ENCODE measurements at places on chromosomes 12 and 14.
A peak's percentile ranks its signal among the peaks of the same experiment; 100 is the strongest.

GRCh38 chr12:2609020-2609419 lies 185.8 kb upstream of the FKBP4 start:
- no peak for DNase-seq

DNA sequence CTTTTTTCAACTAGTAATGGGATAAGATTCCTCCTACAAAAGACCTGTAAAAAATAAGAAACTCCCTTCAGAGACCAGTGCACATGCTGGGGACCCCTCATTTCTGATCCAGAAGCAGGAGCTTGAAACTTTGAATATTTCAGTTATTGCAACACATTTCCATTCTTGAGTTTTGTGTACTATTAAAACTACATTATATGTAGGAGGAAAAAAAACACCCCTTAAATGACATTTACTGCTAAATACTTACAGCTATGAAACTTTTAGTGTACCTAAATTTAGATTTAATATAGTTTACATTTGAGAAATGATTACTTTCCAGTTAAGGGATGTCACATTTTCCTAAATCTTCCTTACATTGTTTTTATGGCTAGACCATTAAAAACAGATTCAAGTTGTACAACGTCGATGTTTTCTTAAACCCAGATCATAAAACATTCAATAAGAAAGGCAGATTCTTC lies 4.1 kb downstream of the LRIG3 start:
- no peak for DNase-seq

DNA sequence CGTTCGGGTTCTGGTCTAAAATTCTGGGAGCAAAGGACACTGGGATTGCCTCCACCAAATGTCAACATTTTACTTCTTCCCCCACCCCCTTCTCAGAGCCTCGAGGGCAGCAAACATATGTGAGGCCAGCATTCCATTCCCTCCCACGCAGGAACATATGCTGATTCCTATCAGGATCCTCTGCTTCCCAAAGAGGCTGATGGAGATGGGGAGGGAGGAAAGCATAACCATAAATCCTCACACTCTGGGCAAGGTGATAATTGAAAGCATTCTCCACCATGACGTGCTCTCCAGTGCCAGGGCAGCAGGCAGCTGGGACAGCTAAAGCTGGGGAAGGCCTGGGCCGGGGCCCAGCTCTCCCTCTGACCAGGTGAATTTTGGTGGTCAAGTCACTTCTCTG lies 395.0 kb downstream of the ZFP36L1 start:
- DNase-seq = peak; percentile 41

- no peak for DNase-seq
Measured at GRCh38 chr14:95440496-95440895, 76.0 kb downstream of the SYNE3 start.

GRCh38 chr12:2171672-2172426 lies 119.1 kb downstream of the CACNA1C start:
- no peak for DNase-seq

- DNase-seq = peak; percentile 61
Measured at GRCh38 chr12:95548539-95549391, 2.5 kb downstream of the USP44 start.

DNA sequence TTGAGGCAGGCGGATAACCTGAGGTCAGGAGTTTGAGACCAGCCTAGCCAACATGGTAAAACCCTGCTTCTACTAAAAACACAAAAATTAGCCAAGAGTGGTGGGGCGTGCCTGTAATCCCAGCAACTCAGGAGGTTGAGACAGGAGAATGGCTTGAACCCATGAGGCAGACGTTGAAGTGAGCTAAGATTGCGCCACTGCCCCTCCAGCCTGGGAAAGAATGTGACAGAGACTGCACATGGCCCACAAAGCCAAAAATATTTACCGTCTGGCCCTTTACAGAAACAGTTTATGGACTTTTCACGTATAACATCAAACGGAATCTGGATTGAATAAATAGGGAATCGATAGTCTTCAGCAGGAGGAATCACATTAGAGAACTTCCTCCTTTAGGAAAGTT lies 3.5 kb downstream of the RSRC2 start:
- DNase-seq = no peak

- DNase-seq = no peak
Measured at GRCh38 chr12:108253540-108253939, 85.6 kb downstream of the CMKLR1 start.

DNA sequence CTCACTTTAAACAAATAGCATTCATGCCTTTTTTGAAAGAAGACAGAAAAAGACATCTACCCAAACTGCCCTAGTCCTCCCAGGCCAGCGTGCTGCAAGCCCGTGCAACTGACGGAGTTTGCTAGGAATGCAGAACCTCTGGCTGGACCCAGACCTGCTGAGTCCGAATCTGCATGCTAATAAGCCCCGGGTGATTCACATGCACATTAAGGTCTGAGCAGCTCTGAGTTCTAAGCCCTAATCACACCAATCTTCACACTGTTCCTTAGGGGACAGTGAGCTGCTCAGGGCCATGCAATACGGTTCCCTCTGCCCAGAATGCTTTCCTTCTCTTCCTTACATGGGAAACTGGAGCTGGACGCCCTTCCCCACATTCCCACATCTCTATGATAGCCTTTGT lies 25.2 kb downstream of the HAL start:
- DNase-seq = peak; percentile 25

DNA sequence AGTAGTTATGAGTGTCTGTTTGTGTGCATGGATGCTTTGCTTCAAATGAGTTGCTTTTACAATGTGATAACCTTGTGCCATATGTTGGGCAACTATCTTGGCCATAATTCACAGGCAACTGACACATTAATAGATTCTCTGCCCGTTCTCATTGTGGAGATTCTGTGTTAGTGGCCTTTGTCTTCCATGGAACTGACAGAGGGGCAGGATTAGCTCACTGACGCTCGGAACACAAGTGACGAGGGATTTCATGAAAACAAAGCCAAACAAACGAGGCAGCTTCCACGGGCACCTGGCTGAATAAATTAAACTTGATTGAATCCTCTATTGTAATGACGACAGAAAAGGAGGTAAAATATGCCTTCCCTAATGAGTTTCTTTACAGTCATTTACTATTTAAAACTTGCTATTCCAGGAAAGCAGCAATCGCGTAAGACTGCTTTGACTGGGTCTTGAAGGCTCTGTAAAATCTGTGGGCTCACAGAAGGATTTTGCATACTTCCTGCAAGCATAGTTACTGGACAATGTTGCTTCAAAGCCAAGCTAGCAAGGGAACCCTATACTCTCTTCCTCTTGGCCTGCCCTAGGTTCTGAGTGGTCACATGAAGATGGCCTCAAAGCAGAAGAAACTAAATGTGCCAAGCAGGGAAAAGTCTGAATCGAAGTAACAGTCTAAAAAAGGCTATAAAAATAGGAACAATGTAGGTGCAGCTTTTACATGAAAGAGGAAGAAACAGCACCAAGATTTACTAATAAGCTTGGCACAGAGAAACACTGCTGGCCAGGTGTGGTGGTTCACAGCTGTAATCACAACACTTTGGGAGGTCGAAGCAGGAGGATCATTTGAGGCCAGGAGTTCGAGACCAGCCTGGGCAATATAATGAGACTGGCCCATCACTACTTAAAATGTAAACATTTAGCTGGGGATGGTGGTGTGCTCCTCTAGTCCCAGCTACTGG lies 28.1 kb upstream of the SINHCAF start:
- no peak for DNase-seq

- DNase-seq = no peak
Measured at GRCh38 chr12:44889926-44890325, 13.8 kb upstream of the NELL2 start.

DNA sequence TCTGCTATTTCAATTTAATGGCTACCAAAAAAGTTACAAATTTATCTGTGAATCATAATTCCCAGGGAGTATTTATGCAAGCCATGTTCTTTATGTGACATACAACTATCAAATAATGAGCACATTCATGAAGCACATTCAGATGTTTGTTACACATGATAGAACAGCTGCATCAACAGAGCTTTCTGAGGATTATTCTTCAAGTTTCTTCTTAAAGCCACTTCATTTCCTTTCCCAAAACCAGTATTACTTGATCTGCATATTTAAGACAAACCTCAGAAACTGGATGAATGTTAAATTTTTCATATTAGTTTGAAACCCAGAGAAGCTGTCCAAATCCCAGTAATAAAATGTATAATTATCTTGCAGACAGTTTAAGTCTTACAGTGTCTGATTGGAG lies 73.6 kb upstream of the SOX5 start:
- no peak for DNase-seq

- peak; percentile 94 for DNase-seq
Measured at GRCh38 chr14:92951912-92952471, 29.0 kb downstream of the CHGA start.

GRCh38 chr14:60093080-60093479 lies 1.4 kb downstream of the PCNX4 start:
- DNase-seq = no peak

- no peak for DNase-seq
Measured at GRCh38 chr12:57330992-57331391, 80.0 kb upstream of the STAC3 start.

GRCh38 chr12:29103539-29103974 lies 45.5 kb upstream of the FAR2 start:
- no peak for DNase-seq

- DNase-seq = no peak
Measured at GRCh38 chr14:83826838-83827237, 1703.1 kb upstream of the FLRT2 start.

- peak; percentile 59 for DNase-seq
Measured at GRCh38 chr14:102805371-102805891, 28.2 kb downstream of the TRAF3 start.

GRCh38 chr14:99062772-99063418 lies 209.1 kb downstream of the BCL11B start:
- DNase-seq = no peak

DNA sequence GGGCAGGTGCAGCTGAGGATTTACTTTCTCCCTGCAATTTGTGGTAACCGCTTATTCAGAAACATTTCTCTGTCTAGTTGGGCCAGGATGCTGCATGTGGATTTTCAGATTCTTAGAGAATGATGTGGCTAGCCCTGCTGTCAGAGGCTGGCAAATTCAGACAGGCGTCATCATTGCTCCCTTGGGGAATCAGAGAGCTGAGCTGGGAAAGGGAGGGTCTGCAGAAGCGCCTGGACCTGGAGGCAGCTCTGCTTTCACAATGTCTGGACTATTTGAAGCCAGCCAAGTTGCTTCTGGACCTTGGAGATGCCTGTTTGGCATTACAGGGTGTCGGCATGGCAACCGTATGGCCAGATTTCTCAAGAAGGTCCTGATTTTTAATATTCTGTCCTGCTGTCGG lies 3.4 kb downstream of the GALNT16 start:
- DNase-seq = peak; percentile 95

- DNase-seq = no peak
Measured at GRCh38 chr12:103929784-103930033, 501 bp upstream of the HSP90B1 start.

DNA sequence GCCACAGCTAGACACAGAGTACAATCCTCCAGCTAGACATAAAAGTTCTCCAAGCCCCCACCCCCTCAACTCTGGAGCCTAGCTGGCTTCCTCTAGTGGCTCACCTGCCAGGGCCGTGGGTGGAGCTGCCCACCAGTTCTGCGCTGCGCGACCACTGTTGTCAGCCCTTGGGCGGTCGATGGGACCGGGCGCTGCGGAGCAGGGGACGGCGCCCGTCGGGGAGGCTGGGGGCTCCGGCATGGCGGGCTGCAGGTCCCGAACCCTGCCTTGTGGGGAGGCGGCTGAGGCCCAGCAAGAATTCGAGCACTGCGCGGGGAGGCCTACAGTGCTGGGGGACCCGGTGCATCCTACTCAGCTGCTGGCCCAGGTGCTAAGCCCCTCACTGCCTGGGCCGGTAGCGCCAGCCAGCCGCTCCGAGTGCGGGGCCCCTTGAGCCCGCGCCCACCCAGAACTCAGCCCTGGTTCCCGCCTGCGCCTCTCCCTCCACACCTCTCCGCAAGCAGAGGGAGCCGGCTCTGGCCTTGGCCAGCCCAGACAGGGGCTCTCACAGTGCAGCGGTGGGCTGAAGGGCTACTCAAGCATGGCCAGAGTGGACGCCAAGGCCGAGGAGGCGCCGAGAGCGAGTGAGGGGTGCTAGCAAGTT lies 51.0 kb downstream of the RTN1 start:
- DNase-seq = no peak

- DNase-seq = no peak
Measured at GRCh38 chr14:92556255-92556741, 42.7 kb downstream of the RIN3 start.

- no peak for DNase-seq
Measured at GRCh38 chr12:63990828-63991547, 146.5 kb downstream of the SRGAP1 start.

GRCh38 chr12:86931714-86932113 lies 675.5 kb upstream of the MGAT4C start:
- no peak for DNase-seq

GRCh38 chr12:64572241-64572640 lies 38.1 kb upstream of the RASSF3 start:
- no peak for DNase-seq

GRCh38 chr14:44505588-44505987 lies 1.5 kb downstream of the FSCB start:
- no peak for DNase-seq

GRCh38 chr14:94114589-94115057 lies 4.1 kb downstream of the IFI27 start:
- no peak for DNase-seq
